ENCODE measurements at places on chromosomes 16 and 17. TPM values are rescaled to one million over a fixed set of nuclear protein-coding genes. Genes with fewer than 3 reads are reported as not detected.

GRCh38 chr17:48021934-48022333 is 15.7 kb downstream of the COPZ2 start:
- DNase-seq, result no peak

DNA sequence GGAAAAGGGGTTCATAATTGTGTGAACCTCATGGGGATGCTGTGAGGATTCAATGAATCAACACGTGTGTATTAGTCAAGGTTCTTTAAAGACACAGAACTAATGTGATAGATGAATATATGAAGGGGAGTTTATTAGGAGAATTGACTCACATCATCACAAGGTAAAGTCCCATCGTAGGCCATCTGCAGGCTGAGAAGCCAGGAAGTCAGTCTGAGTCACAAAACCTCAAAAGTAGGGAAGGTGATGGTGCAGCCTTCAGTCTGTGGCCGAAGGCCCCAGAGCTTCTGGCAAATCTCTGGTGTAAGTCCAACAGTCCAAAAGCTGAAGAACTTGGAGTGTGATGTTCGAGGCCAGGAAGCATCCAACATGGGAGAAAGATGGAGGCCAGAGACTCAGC is 413.4 kb downstream of the CDH13 start:
- peak; percentile 18 for DNase-seq

- DNase-seq, result no peak
Observed at GRCh38 chr17:15920758-15921239, 24.1 kb upstream of the ADORA2B start.

DNA sequence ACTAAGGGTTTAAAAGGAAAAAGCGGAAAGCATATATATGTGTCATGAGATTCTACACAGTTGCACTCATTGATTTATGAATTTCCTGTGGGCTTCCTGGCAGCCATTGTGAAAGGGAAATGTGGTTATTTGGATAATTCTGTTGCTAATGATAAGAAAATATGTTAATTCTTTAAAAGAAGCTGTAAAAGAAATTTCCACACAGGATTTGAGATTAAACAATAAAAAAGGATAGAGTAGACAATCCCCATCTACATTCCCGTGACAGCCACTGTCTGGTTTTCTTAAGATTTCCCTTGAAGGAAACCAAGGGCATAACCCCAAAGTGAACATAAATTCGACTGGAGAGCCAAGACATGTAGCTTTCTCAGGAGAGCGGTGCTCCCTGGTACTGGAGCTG is 397.5 kb downstream of the CPPED1 start:
- peak; percentile 98 for DNase-seq

DNA sequence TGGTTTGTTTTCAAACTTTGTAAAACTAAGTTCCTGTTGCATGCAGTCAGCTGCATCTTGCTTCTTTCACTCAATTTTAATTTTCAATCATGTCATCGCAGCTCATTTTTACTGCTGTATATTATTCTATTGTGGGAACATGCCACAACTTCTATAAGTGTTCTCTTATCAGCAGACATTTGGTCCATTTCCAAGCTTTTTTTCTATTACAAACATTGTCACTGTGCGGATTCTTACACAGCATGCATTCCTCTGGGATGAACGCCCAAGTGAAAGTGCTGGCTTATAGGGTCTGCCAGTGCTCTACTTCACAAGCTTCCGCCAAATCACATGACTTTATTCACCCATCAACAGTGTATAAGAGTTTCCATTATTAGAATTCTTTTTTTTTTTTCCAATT is 22.7 kb downstream of the GINS3 start:
- DNase-seq, result peak; percentile 80

DNA sequence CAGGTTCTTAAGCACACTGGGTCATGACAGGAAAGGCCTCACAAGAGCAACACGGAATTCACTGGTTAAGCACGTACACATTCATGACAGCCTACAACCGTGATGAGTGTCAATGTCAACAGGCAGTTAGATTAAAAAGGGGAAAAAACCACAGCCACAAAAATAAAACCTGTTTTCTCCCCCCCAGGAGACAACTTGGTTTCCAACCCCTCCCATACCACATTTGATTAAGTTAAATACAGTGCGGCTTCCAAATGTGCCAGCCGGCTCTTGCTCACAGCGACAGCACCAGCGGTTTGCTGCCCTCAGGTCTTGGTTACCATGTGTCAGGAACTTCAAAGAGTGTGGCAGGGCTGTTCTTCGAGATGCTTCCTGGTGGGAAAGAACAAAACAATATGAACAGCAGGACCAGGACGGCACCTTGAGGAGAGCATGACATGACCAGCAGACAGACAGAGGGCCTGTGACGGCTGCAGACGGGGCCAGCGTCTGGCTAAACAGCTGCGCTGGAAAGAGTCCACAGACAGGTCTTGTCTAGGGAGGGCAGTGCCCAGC is 193.6 kb downstream of the PARN start:
- DNase-seq, result no peak

DNA sequence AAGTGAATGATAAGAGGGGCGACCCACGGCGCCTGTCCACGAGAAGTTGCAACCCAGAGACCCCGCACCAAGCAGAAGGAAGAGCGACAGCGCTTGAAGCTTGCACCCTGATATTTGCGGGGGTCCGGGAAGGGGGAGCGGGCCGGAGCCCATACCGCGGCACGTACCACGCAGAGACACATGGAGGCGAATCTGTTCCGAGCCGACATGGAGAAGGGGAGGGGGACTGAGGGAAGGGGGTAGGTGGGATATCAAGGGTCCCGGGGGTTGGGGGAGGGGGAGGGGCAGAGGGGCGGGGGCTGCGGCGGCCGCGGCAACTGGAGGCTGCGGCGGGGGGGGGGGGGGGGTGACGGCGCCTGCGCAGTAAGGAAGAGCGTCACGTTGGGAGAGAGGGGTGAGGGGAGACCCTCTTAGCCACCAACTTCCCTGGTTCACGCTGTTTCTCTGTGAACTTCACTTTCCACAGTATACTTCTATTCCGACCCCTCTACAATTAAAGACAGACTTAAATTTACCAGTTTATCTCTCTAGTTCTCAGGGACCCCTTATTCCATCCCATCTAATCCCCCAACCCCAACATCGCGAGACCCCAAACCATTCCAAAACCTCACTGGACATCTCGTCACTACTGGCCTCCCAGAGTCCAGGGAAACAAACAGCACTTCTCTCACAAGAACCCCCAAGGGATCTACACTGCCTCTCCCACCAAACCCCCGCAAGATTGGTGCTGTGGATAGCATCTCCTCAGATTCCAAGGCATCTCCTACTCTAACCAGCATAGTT is 8.0 kb downstream of the DLG4 start:
- DNase-seq, result no peak

DNA sequence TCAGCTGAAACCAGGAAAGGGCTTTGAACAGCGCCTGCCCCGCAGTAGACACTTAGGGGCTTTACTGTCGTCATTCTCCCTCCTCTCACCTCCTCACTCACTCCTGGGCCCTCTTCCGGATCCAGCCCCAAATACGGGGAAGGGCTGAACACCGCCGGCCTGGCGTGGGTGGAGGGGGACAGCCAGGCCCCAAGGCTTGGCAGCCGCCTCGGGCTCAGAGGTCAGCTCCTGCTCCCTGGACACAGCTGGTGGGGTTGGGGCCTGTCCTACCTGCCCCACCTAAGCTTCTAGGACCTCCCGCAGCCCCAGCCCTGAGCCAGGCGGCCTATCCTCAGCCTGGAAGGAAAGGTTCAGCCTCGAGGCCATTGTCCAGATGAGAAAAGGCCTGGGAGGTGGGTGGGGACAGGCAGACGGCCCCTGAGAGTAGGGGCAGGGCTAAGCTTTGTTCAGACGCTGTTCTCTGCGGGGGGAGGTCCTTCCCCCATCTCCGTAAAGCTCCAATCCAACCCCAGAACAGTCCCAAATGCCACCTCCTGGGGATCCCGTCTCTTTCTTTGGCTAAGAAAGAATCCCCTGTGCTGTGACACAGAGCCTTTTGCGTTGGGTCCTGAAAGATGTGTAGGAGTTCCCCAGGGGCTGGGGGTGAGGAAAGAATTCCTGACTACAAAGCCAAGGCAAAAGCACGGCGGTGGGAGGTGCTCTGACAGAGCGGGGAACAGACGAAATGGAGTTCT is 881 bp upstream of the LLGL1 start:
- DNase-seq, result no peak

GRCh38 chr17:74467221-74467951 is 952 bp downstream of the CD300A start:
- DNase-seq, result no peak

GRCh38 chr17:30924341-30924740 is 2.6 kb downstream of the ADAP2 start:
- DNase-seq, result no peak

DNA sequence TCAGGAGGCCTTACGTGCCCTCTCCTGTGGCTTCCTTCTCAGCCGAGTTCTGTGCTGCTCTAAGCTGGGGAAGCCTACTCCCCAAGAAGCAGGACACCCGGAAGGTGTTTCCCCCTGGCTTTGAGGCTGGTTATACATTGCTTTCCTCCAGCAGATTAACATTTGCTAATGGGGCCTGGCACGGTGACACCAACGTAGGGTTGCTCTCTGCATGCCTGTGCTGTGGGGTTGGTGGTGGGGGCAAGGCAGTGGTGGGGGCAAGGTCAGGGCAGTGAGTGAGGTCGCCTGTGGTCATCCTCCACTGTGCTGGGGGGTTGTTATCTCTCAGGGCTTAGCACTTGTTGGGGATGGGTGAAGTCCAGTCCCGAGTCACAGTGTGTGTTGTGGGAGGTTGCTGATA is 4.2 kb downstream of the USP6 start:
- DNase-seq, result no peak

GRCh38 chr16:57235128-57236021 is 9.7 kb upstream of the ARL2BP start:
- peak; percentile 6 for DNase-seq

DNA sequence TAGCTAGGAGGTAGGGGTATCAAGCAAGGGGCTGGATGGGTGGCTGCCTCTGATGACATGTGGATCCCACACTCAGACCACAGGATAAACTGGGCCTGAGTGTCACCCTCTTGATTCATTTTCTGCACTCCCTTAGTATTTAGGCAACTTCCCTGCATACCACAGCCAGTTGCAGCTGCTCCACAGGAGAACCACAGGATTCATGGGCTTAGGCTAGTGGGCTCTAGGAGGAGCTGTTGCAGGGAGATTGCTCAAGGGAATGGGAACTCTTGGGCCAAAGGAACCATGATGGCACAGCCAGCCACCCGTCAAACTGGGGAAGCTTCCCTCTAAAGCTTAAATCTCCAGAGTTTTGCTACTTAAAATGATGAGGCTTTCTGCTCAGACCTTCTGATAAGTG is 269.7 kb upstream of the ASIC2 start:
- DNase-seq, result no peak

GRCh38 chr17:40092581-40092980 is 7.8 kb downstream of the NR1D1 start:
- no peak for DNase-seq

- DNase-seq, result no peak
Observed at GRCh38 chr17:40430272-40431230, 12.7 kb upstream of the IGFBP4 start.

- DNase-seq, result no peak
Observed at GRCh38 chr17:74123866-74124444, 79.5 kb upstream of the RPL38 start.

DNA sequence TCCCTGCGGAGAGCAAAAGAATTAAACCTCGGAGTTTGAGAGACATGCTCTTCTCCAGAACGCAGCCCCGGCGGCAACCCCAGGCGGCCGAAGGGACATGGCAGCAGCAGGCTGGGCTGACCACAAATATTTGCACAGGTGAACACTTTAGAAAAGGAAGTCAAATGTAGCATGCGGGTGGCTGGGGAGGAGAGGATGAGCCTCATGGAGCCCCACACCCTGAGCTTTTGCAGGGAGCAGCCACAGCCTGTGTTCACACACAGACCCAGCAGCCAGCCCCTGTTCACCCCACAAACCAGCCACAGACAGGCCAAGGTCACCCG is 17.8 kb downstream of the HS3ST6 start:
- DNase-seq, result no peak

- no peak for DNase-seq
Observed at GRCh38 chr17:76121932-76122430, 18.4 kb upstream of the EXOC7 start.

DNA sequence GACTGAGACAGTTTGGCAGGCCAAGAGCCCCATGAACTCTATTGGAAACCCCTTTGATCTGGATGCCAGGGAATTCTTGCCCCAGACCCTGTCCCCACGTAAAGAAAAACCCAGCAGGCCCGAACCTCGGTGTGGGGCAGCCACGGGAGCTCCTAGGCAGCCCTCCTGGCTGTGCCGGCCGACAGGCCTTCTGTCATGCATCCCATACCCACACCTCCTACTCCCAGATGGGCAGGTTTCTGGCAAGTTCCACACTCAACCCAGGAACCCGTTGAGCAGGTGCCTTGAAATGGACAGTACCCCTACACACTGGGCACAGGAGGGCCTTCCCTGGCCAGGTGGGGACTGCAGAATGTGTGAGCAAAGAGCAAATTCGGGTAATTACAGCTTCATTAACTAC is 23.6 kb upstream of the ATP2C2 start:
- DNase-seq, result no peak

DNA sequence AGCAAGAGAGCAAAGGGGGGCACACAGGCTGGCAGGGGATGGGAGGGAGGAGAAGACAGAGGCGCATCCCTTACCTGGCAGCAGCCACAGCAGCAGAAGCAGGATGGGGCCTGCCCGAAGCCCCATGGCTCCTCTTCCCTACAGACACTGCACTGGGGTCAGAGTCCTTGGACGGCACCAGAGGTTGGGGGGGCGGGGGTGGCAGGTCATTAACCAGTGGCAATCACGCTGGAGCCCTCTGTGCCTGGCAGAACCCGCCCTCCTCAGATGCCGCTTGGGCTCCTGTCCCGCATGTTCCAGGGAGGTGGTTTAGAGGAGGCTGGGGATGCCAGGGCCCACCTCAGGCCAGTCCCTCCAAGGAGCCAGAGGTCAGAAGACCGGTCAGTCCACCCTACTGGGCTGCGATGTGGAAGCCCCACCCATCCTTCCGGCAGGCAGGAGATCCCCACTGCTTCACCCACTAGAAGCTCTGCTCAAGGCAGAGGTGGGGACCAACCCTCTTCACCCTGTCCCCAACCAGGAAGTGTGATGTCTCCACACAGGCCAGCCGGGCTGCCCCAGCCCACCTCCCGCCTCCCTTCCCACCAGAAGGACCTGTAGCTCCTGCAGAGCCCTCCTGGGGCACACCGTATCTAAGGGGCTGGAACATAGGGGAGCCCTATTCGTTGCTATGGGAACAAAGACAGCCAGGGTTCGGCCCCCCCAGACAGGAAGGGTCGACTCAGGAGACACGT is 11.7 kb downstream of the ZG16B start:
- no peak for DNase-seq

PCGF2 gene
- 39.8 TPM for polyA plus RNA-seq

CFAP52 gene
- not detected for polyA plus RNA-seq

NXPH3 gene
- polyA plus RNA-seq, result 2.1 TPM

CCDC78 gene
- 0.50 TPM for polyA plus RNA-seq

XAF1 gene
- 6.3 TPM for polyA plus RNA-seq

TBX6 gene
- 0.40 TPM for polyA plus RNA-seq

GCGR gene
- not detected for polyA plus RNA-seq

KRT39 gene
- polyA plus RNA-seq, result not detected

All from endothelial cell of umbilical vein (primary cell).